ENCODE measurements at places on chromosomes 6 and 20. TPM values are rescaled to one million over a fixed set of nuclear protein-coding genes. Genes with fewer than 3 reads are reported as not detected.

DNA sequence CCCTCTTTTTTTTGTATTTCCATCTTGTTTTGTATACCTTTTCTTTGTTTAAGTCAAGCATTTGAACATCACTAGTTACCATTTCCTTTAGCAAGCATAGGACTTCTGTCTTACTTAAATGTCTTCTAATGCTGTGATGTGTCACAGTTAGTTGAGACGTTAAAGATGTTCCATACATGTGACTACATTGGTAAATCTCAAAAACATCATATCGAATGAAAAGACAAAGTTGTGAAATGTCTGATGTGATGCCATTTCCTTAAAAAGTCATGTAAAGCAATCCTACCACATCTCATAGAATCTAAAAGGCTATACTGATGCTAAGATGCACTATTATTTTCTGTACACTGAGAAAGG lies 26.8 kb downstream of the SLC16A10 start:
- H3K27me3 ChIP-seq: no peaks in the 10 kb centered on the region
- DNase-seq: no peak
- H3K4me3 ChIP-seq: no peak overlapping the region
- no peaks in the 10 kb centered on the region for H3K4me1 ChIP-seq
- no peaks in the 10 kb centered on the region for H3K36me3 ChIP-seq

DNA sequence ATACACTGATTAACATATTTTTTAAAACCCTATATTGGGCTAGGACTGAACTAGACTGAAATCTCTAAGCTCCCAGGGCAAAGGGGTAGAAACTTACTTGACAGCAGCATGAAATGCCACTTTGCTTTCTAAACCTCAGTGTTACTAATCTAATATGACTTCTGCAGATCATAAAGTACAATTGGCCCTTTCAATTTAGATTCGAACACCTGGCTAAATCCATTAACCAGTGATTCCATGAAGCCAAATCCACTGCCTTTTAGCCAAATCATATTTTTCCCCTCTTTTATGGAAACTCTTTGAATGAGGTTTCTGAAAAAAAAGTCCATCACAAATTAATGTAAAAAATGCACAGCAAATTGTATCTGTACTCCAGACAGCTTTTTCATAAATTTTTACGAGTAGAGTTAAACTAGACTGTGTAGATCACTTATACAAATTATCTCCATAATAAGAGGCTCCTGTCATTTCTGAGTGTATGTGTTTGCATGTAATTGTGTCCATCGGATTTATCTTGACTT lies 25.7 kb downstream of the EPHA7 start:
- DNase-seq: no peak
- no peaks in the 10 kb centered on the region for H3K36me3 ChIP-seq
- no peak overlapping the region for H3K4me3 ChIP-seq
- no peaks in the 10 kb centered on the region for H3K4me1 ChIP-seq
- no peak overlapping the region for H3K27ac ChIP-seq

GRCh38 chr6:45923831-45924391 lies 91.7 kb downstream of the CLIC5 start:
- no peak for DNase-seq
- H3K27me3 ChIP-seq: no peaks in the 10 kb centered on the region
- H3K36me3 ChIP-seq: no peaks in the 10 kb centered on the region
- H3K27ac ChIP-seq: no peak overlapping the region
- peaks cover 3% of the 10 kb centered on the region for H3K4me1 ChIP-seq

DNA sequence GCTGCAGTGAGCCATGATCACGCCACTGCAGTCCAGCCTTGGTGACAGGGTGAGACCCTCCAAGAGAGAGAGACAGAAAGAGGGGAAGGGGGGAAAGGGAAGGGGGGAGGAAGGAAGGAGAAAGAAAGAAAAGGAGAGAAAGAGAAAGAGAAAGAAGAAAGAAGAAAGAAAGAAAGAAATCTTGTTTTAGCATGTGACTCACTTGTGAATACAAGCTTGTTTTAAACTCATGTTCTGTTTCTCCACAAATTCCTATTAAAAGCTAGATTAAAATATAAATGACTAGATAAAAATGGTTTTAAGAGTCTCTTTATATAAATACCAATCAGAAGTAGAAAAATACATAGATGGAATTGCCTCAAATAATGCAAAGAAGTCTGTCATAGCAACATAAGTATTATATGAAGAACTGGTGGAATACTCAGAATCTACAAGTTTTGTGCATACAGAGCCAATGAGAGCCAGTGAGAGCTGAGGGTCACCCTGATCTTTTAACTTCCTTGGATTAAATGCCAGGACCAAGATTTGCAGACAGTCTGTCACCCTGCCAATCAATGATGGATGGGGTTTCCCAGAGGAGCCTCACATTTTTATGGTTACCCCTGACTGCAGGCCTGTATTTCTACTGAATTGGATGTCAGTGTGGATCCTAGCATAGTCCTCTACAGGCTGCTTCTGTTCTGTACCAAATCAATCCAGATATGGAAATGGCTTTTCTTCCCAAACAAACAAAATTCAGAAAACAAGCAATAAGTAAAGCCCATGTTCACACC lies 50.8 kb upstream of the LY86 start:
- no peak overlapping the region for H3K27ac ChIP-seq
- H3K36me3 ChIP-seq: peaks cover 8% of the 10 kb centered on the region
- H3K4me3 ChIP-seq: no peak overlapping the region
- DNase-seq: no peak
- no peaks in the 10 kb centered on the region for H3K4me1 ChIP-seq
- peaks cover 38% of the 10 kb centered on the region for H3K27me3 ChIP-seq

DNA sequence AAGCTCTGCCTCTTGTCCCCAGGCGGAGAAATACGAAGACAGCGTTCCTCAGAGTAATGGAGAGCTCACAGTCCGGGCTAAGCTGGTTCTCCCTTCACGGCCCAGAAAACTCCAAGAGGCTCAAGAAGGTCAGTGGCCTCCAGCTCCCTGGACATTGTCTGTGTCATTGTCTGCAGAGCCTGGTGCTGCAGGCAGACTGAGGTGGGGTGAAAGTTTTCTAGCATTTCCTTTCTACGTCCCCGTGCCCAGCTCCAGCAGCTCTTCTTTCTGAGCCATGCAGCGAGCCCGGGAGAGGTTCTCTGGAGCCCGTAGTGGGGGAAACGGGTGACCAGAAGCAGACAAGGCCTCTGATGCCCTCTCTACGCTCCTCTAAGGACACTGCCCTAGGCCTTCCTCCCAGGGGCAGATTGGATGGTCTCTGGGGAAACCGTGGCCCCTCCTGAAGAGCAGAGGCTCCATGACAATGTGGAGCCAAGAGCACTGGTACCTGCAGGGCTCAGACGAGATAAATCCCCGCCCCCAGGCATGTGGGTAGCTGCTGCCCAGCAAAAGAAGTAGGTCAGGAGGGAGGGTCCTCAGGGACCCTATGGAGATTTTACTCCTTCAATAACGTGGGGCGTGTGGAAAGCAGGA lies 58.4 kb downstream of the EZR start:
- no peaks in the 10 kb centered on the region for H3K27me3 ChIP-seq
- peaks cover 16% of the 10 kb centered on the region for H3K36me3 ChIP-seq
- H3K4me3 ChIP-seq: no peak overlapping the region

- peaks cover 9% of the 10 kb centered on the region for H3K27me3 ChIP-seq
- no peak for DNase-seq
- H3K4me1 ChIP-seq: no peaks in the 10 kb centered on the region
- H3K27ac ChIP-seq: no peak overlapping the region
Measured at GRCh38 chr20:37968841-37969401, 64.3 kb downstream of the TTI1 start.

RBCK1 gene
- 92.5 TPM for polyA plus RNA-seq

BMP6 gene
- polyA plus RNA-seq: not detected

Data from naive B cell (primary cell).